Activated naive CD8-positive, alpha-beta T cell treated with anti-CD3 and anti-CD28 coated beads for 36 hours (primary cell): ENCODE measurements at places on chromosomes 7 and 10. TPM values are rescaled to one million over a fixed set of nuclear protein-coding genes. Genes with fewer than 3 reads are reported as not detected.

Gene CYP2W1
- not detected for total RNA-seq

Gene SUMF2
- 124 TPM for total RNA-seq

Gene VPS37D
- 0.45 TPM for total RNA-seq

- peak; percentile 62 for DNase-seq
Measured at GRCh38 chr7:128209229-128210035, 31.6 kb upstream of the LEP start.

- no peak for DNase-seq
Measured at GRCh38 chr7:40231796-40232195, 97.0 kb downstream of the SUGCT start.

DNA sequence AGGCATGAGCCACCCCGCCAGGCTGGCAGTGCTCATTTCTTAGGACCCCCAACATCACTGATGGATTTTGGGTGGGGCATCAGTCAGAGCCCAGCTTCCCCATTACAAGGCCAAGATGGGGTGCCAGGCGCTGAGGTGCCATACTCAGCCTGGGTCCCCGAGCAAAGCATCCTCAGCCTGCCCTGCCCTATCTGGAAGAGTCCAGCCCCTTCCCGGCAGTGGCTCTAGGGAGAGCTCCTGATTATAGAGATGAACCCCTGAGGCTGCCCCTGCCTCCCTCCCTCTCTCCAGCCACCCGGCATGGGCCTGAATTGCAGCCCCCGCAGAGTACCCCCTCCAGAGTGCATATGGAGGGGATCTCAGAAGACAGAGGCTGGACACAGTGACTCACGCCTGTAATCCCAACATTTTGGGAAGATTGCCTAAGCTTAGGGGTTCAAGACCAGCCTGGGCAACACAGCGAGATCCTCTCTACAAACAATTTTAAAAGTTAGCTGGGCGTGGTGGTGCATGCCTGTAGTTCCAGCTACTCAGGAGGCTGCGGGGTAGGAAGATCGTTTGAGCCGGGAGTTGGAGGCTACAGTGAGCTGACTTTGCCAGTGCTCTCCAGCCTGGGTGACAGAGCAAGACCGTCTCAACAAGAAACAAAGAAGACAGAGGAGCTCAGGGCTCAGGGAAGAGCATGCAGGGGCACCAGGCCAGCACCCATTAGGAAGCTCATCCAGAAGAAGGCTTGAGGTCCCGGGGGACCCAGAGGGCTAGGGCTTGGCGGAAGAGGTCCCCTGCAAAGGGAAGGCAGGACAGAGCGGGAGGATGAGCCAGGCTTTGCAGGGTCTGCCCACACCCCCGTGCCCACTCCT is 13.3 kb downstream of the LAT2 start:
- no peak for DNase-seq

DNA sequence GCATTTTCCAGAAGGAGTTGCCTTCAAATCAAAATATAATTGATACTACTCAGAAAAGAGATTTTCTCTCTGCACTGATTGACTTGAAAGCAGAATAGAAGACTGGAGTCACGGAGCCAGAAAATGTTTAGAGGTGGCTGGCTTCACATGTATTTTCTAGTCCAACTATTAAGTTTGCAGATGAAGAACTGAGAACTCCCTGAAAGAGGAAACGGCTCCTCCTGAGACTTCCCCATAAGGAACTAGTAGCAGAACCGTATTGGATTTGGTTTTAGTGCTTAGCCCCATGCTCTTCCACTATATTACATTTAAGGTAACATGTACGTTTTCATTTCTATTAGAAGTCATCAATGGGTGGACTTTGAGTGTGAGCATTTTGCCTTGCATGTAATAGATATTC is 946.3 kb downstream of the CNTNAP2 start:
- DNase-seq: no peak

GRCh38 chr10:126080879-126081411 is 184.6 kb downstream of the FANK1 start:
- DNase-seq: no peak
